ENCODE measurements at places on chromosomes 12 and 14.

GRCh38 chr12:87127272-87127671 lies 871.1 kb upstream of the MGAT4C start:
- no peak for DNase-seq

GRCh38 chr12:101115326-101115725 lies 94.7 kb downstream of the SLC5A8 start:
- no peak for DNase-seq

- no peak for DNase-seq
Observed at GRCh38 chr14:31320216-31320615, 100.1 kb downstream of the HEATR5A start.

GRCh38 chr12:49542592-49543160 lies 3.8 kb downstream of the KCNH3 start:
- no peak for DNase-seq

DNA sequence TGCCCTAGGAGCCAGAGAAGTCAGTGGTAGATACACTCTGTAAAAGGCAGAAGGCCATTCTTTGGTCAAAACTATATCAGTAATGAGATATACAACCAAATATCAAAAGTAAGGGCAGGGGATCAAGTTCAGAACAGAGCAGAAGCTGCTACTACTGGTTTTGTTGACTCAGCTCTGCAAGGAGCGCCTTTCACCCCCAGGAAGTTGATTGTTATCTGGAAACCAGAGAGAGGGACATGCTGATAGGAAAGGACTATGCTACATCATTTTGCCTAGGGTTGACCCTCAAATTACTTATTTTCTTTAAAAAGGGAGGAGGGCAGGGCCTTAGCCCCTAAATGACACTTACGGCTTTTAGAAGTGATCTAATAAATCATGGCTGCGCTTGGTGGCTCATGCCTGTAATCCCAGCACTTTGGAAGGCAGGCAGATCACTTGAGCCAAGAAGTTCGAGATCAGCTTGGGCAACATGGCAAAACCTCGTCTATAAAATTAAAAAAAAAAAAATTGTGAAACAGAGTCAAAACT lies 194.0 kb downstream of the KLHL28 start:
- DNase-seq = no peak

GRCh38 chr12:22276313-22276712 lies 58.2 kb downstream of the ST8SIA1 start:
- DNase-seq = no peak

DNA sequence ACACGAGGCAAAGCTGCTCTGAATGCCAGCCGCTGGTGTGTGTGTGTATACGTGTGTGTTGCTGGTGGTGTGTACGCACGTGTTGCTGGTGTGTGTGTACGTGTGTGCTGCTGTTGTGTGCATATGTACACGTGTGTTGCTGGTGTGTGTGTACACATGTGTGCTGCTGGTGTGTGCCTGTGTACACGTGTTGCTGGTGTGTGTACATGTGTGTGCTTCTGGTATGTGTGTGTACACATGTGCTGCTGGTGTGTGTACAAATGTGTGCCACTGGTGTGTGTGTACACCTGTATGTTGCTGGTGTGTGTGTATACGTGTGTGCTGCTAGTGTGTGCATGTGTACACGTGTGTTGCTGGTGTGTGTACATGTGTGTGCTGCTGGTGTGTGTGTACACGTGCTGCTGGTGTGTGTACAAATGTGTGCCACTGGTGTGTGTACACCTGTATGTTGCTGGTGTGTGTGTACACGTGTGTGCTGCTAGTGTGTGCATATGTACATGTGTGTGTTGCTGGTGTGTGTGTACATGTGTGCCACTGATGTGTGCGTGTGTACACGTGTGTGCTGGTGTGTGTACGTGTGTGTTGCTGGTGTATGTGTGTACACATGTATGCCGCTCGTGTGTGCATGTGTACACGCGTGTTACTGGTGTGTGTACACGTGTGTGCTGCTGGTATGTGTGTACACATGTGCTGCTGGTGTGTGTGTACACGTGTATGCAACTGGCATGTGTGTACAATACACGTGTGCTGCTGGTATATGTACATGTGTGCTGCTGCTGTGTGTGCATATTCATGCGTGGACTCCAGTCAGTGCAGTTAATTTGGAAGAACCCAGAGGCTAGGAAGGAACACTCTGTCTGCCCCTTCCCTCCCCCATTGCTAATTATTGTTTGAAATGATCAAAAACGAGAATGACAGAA lies 47.2 kb downstream of the CACNA2D4 start:
- DNase-seq = no peak

- no peak for DNase-seq
Observed at GRCh38 chr14:56666294-56666693, 86.7 kb downstream of the TMEM260 start.

DNA sequence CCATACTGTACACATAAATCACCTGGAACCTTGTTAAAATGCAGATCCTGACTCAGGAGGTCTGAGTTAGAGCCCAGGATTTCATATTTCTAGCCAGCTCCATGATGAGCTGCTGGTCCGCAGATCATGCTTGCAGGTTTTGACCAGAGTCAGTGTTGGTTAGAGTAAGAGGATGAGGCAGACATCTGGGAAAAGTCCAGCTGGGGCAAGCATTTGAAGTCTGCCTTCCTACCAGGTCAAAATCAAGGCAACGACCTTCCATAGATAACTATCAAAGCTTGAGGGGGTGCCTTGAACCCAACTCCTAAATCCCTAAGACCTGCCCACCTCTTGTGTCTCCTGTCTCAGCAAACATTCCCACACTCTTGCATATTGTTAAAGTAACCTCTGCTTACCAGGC lies 9.2 kb downstream of the OAS2 start:
- no peak for DNase-seq

- DNase-seq = no peak
Observed at GRCh38 chr12:59484575-59484974, 111.3 kb upstream of the SLC16A7 start.

GRCh38 chr12:115223322-115223721 lies 539.3 kb upstream of the TBX3 start:
- DNase-seq = no peak

GRCh38 chr12:63224396-63224795 lies 73.4 kb upstream of the AVPR1A start:
- no peak for DNase-seq

DNA sequence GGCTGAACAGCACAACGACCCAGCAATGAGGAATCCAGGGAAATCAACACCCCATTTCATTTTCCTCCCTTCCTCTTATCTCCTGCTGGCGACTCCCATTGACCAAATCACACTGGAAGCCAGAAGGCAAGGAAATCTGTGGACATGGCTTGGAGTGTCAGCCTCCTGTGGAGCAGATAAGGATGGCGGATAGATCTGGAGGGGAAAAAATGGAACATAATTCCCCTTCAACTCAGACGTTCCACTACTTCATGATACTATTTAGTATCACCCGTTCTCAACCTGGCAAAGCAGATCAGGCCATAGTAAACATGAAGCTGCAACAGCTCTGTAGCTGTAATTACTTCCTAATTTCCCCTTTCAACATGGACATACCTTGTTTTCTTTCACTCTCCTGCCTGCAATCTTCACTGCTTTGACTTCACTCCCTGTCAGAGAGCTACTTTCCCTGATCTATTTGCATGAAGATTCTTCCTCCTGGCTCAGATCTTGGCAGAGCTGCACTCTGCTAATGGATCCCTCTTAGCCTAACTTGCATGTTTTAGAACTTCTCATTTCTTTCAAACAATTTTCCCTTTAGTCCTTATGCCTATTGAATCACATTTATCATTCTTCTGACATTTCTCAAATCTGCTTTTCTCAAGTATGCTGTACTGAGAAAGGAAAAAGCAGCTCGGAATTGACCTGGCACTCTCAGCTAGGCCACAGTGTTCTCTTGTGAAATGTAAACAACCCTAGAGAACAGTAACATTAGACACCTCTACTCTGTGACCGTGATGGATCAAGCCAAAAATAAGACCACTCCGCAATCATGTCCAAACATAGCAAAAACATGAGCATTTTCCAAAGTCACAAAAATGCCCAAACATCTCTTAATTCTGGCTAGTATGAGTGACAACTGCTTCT lies 135.1 kb downstream of the ETNK1 start:
- DNase-seq = no peak

DNA sequence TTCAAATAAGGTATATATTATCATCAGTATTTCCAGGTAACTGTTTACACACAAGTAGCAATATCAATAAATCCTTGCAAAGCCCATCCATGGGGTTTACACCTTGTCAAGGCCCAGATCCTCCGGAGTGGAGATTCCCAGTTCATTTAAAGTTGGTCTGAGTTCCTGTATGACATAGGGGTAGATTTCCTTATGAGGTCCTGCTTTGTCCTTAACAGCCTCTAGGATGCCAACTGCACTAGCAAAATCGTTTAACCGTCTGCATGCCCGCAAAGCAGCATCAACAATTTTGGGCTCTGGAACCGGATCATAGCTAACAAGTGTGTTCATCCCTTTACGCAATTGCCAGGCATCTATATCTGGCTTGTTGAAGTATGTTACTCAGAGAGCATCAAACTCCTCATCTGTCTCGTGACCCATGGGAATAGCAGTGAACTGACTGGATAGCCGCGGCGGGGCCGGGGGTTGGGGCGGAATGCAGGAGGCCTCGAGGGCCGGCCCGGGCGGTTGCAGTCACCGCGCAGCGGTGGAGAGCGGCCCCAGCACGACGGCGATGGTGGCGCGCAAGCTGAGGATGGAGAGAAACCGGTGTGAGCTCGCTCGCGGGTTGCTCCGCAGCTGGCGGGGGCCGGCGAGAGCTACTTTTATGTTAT lies 30.6 kb upstream of the FBXO34 start:
- DNase-seq = no peak

DNA sequence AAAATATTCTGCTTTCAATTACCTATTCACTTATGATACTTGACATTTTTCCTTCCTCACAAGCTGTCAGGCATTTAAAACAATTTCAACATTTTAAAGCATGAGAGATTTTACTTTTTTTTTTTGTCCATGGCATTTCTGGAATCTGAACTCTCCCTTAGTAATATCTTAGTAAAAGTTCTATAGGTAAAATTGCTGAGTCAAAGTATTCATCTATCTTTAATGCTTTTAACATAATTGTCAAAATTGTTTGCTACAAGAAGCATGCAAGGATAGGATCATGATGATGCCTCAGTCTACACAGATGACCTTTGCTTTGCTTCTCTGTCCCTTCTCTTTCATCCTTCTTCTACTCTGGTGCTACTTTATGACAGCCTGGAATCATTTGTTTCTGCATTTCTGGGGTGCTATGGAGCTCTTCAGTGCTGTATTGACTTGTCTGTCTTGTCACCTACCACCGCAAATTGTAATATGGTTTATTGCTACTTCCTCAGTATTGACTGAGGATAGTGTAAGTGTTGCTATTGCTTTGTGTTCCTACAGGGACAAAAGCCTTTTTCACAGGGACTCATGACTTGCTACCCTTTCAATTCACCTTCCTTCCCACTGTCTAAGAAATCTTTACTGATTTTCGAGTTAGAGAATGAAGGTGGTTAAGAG lies 589.8 kb upstream of the ATP2B1 start:
- DNase-seq = no peak

DNA sequence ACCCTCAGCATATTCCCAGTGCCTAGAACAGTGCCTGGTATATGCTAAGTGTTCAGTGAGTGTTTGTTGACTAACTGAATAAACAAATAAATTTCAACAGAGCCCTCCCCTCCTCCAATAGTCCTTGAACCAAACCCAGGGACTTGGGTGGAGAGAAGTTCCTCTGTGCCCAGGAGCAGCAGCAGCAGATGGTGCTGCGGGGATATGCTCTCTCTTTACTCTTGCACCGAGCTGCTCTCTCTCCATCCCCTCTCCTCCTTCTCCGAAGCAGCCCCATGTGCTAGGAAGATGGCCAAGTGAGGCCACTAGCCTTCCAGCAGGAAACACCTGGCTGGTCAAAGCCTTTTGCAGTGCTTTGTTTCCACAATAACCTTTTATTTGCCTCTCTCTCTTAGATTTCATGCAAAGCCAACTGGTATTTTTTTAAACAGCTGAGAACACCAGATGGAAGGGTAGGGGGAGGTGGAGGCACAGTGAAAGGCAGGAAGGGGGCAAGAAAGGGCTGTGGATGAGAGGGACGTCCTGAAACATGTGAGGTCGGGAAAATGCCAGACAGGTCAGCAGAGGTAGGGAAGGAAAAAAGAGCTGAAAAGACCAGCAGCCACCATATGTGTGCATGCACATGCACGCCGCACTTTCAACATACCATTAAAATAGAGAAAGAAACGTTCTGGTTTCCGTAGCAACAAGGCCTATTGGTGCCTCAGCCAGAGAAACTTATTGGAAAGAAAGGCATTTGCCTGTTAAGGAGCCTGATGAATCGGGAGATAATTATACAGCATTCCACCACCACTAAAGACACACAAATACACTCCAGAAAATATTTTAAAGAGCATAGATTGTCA lies 78.9 kb downstream of the EMP1 start:
- no peak for DNase-seq

GRCh38 chr12:11039171-11039570 lies 8.0 kb upstream of the TAS2R31 start:
- DNase-seq = no peak

DNA sequence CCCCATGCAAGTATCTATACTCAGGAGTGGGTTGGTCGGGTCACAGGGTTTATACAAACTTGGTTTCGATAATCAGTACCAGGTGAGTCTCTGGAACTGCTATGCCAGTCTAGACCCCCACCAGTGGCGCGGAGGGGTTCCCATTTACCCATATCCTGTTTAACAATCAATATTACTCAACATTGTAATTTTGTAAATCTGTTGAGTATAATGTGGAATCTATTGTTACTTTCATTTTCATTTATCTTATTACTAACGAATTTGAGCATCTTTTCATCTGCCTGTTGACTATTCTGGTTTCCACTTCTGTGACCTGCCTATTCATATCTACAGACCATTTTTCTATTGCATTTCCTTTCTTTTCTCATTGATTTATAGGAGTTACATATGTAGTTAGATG lies 275.2 kb upstream of the CRY1 start:
- no peak for DNase-seq

DNA sequence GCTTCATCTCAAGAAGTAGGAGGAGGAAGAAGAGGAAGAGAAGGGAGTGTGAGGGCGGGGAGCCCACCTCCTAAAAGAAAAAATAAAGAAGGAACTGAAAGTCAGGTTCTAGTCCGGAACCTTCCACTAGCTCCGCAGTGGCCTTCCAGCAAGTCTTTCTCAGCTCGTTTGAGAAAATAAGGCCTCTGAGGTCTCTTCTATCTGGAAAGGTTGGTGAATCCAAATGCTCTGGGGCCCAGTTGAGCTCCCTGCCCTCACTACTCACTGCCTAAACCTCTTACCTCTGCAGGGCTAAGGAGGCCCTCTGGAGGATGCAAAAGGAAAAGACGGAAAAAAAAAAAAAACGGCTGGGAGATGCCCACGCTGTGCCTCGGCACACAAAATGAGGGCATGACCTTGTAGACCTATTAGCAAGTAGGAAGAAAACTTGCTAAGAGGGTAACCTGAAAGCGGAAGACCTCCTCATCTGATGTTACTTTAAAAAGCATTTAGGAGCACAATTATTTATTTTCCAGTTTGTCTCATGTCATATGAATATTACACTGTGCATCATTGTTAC lies 35.9 kb downstream of the FBLN5 start:
- no peak for DNase-seq

GRCh38 chr12:49904601-49905000 lies 901 bp upstream of the FAIM2 start:
- no peak for DNase-seq
